ENCODE measurements at places on chromosomes 16 and 17. TPM values are rescaled to one million over a fixed set of nuclear protein-coding genes. Genes with fewer than 3 reads are reported as not detected.

Gene CA5A
- not detected for total RNA-seq

Gene TMEM238L
- not detected for total RNA-seq

Gene SNAI3
- total RNA-seq: not detected

Gene ARSG
- total RNA-seq: 3.0 TPM

Gene GP1BA
- total RNA-seq: not detected

Gene CRHR1
- total RNA-seq: not detected

Gene SLC9A5
- 0.03 TPM for total RNA-seq

Gene KRT39
- total RNA-seq: not detected

Gene NOTUM
- 0.66 TPM for total RNA-seq

Gene TMEM114
- not detected for total RNA-seq

Gene NPIPB6
- not detected for total RNA-seq

GRCh38 chr16:898216-898615 lies 72.6 kb downstream of the LMF1 start:
- no peak for DNase-seq

GRCh38 chr16:17084130-17084529 lies 386.6 kb downstream of the XYLT1 start:
- DNase-seq: no peak

DNA sequence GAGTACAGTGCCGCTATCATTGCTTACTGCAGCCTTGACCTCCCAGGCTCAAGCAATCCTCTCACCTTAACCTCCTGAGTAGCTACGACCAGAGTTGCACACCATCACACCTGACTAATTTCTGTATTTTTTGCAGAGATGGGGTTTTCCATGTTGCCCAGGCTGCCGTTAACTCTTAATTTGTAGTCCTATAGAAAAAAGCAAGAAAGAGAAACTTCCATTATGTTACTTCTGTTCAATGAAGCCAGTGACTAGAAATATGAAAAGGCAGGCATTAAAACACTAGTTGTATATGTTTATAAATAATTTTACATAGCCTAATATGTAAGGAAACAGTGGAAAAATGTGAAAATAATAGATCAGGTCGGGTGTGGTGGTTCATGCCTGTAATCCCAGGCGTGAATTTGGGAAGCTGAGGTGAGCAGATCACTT lies 9.7 kb downstream of the RAD51C start:
- no peak for DNase-seq

GRCh38 chr17:39548494-39549225 lies 59.1 kb downstream of the NEUROD2 start:
- DNase-seq: no peak

DNA sequence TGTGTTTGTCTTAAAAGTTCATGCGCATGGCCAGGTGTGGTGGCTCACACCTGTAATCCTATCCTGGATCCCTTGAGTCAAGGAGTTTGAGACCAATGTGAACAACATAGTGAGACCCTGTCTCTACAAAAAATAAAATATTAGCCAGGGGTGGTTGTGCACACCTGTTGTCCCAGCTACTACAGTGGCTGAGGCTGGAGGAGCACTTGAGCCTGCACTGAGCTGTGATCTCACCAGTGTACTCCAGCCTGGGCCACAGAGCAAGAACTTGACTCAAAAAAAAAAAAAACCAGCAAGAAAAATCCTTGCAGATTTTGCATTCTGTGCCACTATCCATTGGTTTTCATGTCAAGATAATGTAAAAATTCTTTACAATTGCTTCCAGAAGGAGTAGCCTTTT lies 8.2 kb downstream of the KSR1 start:
- no peak for DNase-seq

- DNase-seq: no peak
Observed at GRCh38 chr16:4262303-4262835, 10.5 kb downstream of the TFAP4 start.

DNA sequence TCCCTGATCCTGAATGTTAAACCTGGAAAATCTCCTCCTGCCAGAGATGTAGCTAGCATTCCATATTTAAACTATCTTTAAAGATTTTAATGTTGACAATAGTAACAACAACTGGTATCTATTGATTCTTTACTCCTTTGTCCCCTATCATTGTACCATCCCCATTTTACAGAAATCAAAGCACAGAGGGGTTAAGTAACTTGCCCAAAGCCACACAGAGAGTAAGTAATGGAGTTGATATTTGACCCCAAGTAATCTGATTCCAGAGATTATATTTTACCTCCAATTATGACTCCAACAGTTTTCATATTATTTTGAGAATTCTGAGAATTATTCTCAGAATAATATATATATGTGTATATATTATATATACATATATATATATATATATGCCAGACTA lies 37.7 kb upstream of the RGS9 start:
- no peak for DNase-seq

DNA sequence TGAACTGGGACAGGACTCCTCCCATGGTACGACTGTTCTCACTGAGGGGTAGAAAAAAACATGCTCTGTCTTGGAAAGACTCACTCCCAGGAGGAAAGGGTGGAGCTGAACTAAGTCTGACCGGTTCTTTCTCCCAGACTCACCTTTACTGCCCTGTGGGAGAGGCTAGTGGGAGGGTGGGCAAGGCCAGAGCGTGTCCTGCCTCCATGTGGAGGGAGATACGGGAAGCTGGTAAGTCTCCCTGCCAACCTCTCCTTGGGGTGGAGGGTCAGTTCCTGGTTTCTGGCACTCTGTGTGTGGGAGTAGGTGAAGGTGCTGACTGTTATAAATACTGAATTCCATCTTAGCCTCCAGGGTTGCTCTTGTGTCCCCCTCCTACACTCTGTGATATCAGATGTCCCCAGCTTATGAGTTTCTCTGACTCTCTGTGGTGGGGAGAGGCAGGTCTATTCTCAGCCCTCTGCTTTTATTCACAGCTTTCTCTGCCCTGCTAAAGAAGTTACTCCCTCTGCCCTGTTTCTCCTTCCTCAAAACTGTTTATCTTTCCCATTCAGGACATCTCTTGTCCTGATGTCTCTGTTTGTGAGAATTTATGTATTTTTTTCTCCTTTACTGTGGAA lies 26.9 kb upstream of the FAM20A start:
- DNase-seq: no peak

- no peak for DNase-seq
Observed at GRCh38 chr17:74784125-74784810, 8.1 kb upstream of the NAT9 start.

Data from MG63 (cell line).